ENCODE measurements at places on chromosomes 5 and 9.
A peak's percentile ranks its signal among the peaks of the same experiment; 100 is the strongest.

- no peak for DNase-seq
Observed at GRCh38 chr5:66080664-66081063, 63.4 kb upstream of the SREK1 start.

DNA sequence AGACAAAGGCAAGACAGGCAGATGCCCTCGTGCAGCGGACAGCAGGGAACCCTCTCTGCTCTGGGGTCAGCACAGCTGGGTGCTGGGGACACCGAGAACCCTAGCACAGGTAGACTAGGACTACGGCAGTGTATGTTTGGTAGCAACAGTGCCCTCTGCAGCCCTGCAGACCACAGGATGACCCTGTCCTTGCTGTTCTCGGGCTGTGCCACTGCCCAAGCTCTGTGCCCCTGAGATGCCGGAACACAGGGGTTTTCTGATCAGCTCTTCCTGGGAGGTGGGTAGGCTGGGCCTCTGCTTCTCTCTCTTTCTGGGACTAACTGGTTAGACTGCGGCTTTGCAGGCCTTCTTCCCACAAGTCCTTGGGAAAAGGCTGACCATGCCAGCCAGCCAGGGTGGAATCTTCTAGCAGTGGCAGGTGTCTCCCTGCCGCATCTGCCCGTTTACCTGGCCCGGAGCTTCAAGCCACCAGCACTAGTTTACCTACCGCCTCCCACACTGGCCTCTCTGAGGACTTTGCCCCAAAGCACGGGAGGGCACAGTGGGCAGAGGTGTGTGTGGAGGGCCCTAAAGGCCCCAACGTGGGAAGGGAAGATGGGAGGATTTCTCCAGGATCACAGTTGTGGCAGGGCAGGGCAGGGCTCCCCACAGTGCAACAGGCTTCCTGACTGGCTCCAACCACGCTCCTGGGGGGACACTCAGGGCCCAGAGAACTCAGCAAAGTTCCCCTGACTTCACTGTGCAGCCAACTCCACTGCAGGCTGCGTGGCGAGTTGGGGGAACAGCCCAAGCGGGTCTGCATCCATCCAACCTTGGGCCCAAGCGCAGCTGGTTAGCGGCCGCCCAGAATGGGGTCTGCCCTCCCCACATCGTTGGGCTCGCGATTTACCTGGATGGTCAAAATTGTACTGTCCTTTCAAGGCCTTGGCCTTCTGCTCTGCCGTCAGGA, 1.2 kb downstream of the UCK1 start:
- no peak for DNase-seq

- DNase-seq, result no peak
Observed at GRCh38 chr5:17167171-17167891, 50.1 kb upstream of the BASP1 start.

DNA sequence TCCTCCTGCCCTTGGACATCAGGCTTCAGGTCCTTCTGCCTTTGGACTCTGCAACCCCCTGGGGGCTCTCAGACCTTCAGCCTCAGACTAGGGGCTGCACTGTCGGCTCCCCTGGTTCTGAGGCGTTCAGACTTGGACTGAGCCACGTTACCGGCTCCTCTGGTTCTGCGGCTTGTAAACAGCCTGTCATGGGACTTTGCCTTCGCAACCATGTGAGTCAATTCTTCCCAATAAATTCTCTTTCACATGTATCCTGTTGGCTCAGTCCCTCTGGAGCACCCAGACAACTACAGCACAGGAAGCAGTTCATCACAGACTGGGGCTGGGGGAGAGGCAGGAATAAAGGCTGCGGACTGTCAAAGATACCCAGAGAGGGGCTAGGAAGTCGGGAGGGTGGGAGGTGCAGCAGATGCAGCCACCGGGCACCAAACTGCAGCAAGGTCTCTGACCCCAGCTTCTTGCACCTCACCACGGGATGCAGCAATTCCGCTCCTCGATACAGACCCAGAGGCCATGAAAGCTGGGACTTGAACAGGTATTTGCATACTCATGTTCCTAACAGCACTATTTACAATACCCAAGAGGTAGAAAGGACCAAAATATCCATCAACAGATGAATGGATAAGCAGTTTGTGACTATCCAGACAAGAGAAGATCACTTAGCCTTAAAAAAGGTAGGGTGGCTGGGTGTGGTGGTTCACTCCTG, 100.8 kb downstream of the COL23A1 start:
- peak; percentile 52 for DNase-seq

GRCh38 chr9:96859461-96860198, 5.3 kb upstream of the ZNF782 start:
- no peak for DNase-seq

DNA sequence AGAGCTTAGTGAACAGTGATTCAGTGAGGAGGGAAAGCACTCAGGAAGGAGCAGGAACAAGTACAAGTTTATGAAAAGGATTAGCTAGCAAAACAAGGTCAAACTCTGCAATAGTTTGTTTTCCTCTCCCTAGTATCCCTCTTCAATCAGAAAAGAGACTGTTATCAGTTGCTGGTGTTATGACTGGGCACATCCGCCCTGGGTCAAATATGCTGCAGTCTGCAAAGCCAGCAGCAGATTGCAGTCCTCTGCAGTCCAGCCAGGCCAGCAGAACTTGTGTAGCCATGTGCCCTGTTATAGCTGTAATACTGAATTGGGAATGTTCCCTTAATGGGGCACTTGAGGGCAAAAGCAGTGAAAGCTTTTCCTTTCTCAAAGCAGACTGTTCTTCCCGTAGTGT, 12.0 kb downstream of the PCDHAC2 start:
- DNase-seq, result no peak
